Stimulated activated effector memory CD8-positive, alpha-beta T cell treated with anti-CD3 and anti-CD28 coated beads, Interleukin-12 subunit alpha, Interleukin-12 subunit beta, amount 100 ng/mL, for 72 hours (primary cell): ENCODE measurements at places on chromosomes 12 and 14.

GRCh38 chr14:50521912-50522341 is 10.4 kb downstream of the MAP4K5 start:
- no peak for DNase-seq

DNA sequence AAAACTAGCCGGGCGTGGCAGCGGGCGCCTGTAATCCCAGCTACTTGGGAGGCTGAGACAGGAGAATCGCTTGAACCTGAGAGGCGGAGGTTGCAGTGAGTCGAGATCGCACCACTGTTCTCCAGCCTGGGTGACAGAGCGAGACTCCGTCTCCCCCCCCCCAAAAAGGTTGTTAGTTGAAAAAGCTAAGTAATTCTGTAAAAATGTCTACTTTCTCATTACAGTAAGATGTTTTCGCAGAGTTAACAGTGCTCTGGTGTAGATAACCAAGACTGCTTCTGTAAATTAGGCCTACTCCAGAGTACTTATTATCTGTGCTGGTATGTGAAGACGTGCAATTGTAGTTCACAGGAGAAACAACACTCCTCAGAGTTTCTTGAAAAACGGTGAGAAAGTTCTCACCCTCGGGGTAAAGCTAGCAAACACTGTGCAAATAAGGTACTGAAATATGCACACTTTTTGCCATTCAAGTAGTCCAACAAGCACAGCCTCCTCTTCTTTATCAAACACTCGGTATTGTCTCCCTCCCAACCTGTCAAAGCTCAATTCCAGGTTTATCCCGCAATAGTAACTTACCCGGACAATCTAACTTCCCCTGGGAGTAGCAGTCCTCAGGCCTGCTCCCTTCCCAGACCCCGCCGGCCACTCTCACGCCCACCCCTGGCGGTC is 974 bp downstream of the BTBD7 start:
- DNase-seq: no peak

DNA sequence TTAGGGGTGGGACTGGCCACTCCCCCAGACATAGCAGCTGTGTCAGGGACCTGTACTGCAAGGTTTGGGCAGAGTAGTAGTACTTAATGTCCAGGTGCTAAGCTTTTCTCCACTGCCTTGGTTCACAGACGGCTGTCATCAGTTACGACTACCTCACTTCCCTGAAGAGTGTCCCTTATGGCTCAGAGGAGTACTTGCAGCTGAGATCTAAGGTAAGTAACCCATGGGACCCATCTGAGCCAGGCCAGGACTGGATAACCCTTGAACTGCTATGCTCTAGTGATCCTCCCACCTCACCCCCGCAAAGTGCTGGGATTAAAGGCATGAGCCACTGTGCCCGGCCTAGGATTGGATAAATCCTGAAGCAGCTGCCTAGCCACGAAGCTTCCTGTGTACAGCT is 22.4 kb downstream of the ADCK1 start:
- DNase-seq: no peak

GRCh38 chr14:78123650-78124253 is 46.4 kb upstream of the NRXN3 start:
- no peak for DNase-seq

DNA sequence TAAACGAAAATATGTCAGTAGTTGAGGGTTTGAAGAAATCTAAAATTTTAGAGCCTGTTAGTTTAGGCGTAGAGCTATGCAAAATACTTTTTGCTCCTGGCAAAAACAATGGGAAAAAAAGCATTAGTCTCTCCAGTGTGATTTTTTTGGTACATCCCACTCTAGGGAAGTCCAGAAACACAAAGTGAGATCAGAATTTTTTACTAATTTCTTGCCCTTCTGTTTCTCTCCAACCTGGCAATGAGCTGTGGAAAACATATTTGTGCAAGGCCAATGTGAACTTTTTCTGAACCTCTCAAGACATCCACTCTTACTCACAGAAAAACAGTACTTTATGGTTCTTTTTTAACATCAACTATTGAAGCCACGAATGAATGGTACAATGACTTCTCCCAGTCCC is 56.9 kb upstream of the DCN start:
- no peak for DNase-seq

GRCh38 chr14:53249059-53249458 is 95.9 kb upstream of the DDHD1 start:
- DNase-seq: no peak

DNA sequence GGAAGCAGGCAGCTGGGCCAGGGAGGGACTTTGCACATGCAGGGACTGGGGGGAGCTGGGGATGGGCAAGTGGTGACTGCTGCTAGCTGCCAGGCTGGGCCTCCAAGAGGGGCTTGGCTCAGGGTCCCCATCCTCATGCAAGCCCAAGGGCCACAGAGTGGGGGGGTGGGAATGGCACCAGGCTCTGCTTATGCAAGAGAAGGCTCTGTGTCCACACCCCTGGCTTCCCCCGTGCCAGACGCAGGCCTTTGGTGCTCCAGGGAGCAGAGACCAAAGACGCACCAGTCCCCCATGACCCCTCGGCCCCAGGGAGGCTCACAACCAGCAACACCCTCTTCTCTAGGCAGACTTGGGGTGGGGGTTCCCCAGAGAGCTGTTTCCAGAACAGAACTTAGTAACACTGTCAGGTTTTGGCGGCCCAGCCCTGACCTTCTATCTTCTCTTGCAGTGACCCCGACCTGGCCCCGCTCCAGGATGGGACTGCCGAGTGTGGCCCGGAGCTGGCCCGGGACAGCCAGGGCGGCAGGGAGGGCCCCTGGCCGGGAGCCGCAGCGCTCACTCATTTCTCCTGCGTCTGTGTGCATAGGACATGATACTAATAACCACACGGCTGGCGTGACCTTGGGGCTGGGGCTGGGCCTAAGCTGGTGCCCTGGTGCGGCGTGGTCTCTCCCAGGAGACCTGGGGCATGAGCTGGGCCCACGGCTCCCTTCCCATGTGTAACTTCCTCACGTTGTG is 14.3 kb downstream of the XRCC3 start:
- no peak for DNase-seq

GRCh38 chr12:100473716-100474150 is at the start of gene NR1H4:
TSS of gene NR1H4 (plus strand) at chr12:100473866. CDS start at chr12:100493324, 19,458 bp downstream.
- DNase-seq: no peak
